Left lobe of liver (tissue), 2 donors: ENCODE measurements at places on chromosomes 4 and X. TPM values are rescaled to one million over a fixed set of nuclear protein-coding genes. Genes with fewer than 3 reads are reported as not detected.

PCDH19 gene
- 0.35 TPM for total RNA-seq

IDUA gene
- 12.9 TPM for total RNA-seq

EDA2R gene
- total RNA-seq, result 0.15 TPM

RHOXF2 gene
- not detected for total RNA-seq

TASL gene
- 0.48 TPM for total RNA-seq

TAF7L gene
- total RNA-seq, result 0.08 TPM
